ENCODE measurements at places on chromosomes 1 and 21.

GRCh38 chr1:8182034-8182761, 135.7 kb upstream of the SLC45A1 start:
- DNase-seq = no peak

- DNase-seq = peak; percentile 18
Observed at GRCh38 chr21:41926117-41926806, 27.6 kb downstream of the C2CD2 start.

- no peak for DNase-seq
Observed at GRCh38 chr1:196877964-196878363, 9.9 kb upstream of the CFHR4 start.

DNA sequence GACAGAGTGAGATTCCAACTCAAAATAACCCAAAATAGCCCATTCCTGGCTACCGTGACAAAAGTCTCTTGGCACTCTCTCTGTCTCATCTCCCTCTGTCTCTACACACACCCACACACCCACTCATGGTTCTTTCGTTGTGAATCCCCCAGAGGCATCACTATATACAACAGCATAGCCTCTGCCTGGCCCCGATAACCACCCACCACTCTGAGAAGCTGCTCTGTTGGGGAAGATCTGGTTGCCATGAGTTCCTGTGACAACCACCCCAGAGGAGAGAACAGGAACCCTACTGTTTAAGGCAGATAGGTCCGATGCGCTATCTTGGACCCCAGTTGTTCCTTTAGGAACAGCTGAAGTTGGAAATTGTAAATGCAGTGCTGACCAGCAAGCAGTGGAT, 70.4 kb upstream of the LYST start:
- no peak for DNase-seq

- DNase-seq = peak; percentile 33
Observed at GRCh38 chr1:165717918-165718515, 19.7 kb upstream of the ALDH9A1 start.

DNA sequence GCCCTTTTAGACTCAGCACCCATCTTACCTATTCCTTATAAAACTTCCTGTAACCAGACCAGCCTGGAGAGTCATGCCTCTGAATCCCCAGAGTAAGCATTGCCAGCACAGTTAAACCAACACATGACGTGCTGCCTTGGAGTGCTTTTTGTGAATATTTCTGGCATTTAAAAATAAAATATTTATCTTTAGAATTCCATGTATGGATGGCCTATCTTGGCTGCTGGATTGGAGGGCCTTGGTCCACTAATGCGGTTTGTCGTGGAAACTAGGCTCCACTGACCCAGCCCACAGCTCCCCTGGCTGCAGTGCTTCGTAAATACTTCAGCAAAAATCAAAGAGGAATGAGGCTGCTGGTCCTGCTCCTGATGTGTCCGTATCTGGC, 17.5 kb downstream of the MTARC1 start:
- DNase-seq = peak; percentile 34

DNA sequence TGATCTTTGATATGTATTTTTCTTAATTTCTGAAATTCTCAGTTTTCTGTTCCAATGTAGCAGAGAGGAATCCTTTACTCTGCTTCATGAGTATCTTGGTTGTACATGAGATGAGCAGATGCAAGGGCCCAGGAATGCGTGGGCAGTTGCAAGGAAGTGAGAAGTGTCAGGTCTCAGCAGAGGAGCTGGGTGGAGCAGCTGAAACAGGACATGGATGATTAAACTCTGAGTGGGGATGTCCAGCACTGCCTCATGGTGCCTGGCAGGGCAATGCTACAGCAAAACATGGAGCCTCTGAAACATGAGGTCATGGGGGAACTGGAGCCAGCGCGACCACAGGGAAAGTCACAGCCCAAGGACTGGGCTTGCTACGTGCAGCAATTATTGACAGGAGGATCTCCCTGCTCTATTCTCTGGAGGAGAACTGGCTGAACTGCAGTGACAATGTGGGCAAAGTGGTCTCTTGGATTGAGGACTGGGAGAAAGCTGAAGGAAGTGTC, 48.4 kb downstream of the COLGALT2 start:
- DNase-seq = peak; percentile 62

DNA sequence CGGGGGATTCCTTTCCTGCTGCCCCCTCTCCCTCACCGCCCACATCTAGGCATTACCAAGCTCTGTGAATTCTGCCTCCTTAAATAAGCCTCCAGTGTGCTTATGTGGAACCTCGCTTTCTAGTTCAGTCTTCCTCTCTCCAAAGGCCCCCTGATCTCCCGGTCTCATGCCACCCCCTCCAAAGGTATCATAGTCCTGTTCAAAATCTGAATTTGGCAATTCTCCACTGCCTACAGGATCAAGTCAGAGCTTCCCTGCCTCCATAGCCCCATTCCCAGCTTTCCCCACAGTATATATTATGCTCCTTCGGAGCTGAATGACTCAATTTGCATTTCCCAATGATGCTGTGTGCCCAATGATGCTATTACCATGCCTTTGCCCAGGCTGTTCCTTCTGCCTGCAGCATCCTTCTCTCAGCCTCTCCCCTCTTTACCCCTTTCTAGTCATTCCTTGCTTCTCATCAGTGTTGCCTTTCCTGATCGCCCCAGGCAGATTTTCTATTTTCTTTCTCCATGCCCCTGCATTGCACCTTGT, 1.7 kb downstream of the AZIN2 start:
- DNase-seq = no peak

- peak; percentile 45 for DNase-seq
Observed at GRCh38 chr1:111538343-111539025, 35.1 kb upstream of the ADORA3 start.

DNA sequence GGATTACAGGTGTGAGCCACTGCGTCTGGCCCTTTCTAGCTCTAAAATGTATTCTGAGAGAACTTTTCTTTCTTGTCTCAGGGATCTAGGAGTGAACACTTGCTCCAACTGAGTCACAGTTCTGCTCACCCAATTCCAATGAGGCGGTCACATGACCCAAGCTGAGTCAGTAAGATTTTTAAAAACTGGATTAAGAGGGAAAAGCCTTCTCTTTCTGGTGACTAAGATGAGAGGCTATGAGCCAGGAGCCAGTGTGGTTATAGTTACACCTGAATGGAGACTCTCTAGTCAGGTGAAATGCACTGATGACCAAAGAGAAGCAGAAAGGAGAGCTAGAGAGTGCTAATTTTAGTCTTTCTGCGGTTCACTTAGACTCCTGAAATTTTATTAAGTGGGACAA, 9.5 kb upstream of the DEPDC1 start:
- no peak for DNase-seq

- DNase-seq = no peak
Observed at GRCh38 chr1:30039354-30040080, 683.9 kb downstream of the MATN1 start.

GRCh38 chr1:228000416-228000815, 6.4 kb upstream of the WNT3A start:
- DNase-seq = no peak

GRCh38 chr1:230542054-230542453, 100.2 kb upstream of the COG2 start:
- no peak for DNase-seq

GRCh38 chr1:205250699-205251098, 23.0 kb downstream of the TMCC2 start:
- no peak for DNase-seq

- DNase-seq = no peak
Observed at GRCh38 chr1:156865258-156865657, 4.6 kb downstream of the NTRK1 start.

GRCh38 chr21:15001113-15001512, 63.7 kb downstream of the NRIP1 start:
- DNase-seq = no peak

- DNase-seq = no peak
Observed at GRCh38 chr1:67401443-67401842, 28.8 kb downstream of the SERBP1 start.

DNA sequence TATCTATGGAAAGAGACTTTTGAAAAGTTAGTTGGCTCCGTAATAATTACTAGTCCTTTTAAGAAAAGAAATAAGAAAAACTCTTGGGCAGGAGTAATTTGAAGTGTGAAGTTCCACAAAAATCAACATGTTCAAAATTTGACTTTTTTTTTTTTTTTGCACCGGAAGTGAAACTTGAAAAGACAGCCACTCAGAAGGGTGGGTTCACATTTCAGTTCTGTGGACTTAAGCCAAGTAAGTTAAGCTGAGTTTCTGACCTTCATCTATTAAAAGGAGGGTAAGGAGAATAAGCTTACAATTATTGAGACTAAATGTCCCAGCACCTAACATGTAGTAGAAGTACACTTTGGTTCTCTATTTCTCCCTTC, 11.0 kb downstream of the RO60 start:
- no peak for DNase-seq

DNA sequence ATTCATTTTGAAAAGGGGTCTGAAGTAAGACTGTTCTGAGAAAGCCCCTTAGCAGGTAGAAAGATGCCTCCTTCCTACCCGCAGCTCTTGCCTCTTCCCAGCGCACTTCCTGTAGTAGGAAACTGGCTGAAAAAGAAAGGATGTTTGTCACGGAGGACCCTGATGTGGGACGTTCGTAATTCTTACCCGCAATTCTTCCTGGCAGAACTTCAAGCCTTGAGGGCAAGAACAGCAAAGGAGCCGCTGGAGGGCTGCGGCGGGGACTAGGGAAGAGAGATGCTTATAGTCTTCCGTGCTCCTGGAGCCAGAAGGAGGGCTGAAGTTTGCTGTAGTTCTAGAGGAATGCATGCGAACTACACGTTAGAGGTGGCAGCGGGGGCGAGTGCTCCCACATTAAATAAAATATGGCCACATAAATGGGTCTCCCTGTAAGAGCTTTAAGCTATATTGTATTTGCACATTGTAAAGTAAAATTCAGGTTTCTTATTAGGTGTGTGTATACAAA, 6.3 kb downstream of the C1orf53 start:
- no peak for DNase-seq

- no peak for DNase-seq
Observed at GRCh38 chr21:31768710-31769109, 36.8 kb upstream of the SCAF4 start.

- no peak for DNase-seq
Observed at GRCh38 chr1:28578696-28579218, 13.3 kb upstream of the RAB42 start.

DNA sequence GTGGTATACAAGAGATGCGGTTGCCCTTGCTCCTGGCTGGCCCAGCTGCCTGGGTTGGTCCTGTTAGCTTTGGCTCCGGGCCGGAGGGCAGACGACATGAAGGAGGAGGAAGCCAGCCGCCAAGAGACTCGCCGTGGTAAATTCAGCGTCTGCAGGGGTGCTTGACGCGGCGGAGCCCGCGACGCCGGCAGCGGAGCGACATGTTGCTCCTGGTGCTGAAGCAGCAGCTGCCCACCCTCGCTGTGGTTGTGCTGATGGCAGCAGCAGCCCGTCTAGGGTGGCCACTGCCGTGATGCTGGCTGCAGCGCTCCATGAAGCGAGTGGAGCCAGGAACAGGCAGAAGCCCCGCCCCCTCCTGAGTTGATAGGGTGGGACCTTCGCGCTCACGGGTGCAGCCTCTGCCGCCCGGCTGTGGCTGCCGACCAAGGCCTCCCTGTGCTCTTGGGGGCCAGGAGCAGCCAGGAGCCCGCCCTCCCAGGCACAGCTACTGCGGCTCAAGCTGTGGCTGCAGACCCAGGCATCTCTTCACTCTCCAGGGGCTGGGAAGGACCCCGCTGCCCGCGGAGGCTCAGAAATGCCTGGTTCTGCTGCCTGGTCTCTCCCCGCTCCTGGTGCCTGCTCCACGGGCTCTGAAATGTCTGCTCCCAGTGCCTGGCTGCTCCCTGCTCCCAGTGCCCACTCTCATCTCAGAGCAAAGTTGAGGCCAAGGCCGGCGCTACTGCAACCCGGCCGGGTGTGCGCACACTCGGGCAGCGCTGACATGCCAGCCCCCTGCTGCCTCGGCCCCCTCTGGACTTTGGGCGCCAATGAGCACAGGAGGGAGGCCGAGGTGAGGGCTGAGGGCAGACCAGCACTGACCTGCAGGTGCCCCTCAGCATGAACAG, 4.4 kb upstream of the ZNF692 start:
- DNase-seq = no peak

DNA sequence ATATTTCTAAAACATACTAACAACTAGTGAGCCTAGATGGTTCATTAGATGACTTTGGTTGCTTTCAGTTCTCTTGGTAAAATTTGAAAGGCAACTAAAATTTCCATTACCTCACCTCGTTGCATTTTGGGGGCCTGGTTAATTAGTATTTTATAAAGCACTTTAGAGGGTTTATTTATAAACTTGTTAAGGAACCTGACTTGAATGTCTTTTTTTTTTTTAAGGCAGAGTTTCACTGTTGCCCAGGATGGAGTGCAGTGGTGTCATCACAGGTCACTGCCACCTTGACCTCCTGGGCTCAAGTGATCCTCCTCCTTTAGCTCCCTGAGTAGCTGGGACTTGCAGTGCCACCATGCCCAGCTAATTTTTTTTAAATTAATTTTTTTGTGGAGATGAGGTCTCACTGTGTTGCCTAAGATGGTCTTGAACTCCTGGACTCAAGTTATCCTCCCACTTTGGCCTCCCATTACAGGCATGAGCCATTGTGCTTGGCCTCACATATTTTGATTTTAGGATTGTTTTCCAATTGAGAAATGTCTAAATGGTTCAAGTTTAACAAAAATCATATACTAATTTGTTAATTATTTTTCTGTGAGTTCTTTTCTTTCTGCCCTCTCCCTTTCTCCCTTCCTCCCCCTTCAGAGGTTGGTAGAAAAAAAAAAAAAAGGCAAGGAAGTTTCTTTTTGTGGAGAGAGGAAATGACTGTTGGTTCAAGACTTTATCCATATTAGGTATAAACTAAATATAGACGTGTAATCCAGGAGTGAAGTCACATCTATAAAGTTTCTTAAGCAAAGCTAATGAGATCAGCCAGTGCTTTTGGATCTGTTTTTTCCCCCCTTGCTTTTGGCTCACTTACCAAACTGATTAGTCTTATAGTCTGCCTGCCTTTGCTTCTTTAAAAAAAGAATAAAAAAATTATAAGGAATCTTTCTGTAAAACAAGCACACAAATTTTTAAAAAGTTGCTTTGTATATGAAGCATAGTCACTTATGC, 24.7 kb downstream of the CLIC4 start:
- DNase-seq = peak; percentile 92

- no peak for DNase-seq
Observed at GRCh38 chr1:223225061-223225460, 82.0 kb upstream of the TLR5 start.

DNA sequence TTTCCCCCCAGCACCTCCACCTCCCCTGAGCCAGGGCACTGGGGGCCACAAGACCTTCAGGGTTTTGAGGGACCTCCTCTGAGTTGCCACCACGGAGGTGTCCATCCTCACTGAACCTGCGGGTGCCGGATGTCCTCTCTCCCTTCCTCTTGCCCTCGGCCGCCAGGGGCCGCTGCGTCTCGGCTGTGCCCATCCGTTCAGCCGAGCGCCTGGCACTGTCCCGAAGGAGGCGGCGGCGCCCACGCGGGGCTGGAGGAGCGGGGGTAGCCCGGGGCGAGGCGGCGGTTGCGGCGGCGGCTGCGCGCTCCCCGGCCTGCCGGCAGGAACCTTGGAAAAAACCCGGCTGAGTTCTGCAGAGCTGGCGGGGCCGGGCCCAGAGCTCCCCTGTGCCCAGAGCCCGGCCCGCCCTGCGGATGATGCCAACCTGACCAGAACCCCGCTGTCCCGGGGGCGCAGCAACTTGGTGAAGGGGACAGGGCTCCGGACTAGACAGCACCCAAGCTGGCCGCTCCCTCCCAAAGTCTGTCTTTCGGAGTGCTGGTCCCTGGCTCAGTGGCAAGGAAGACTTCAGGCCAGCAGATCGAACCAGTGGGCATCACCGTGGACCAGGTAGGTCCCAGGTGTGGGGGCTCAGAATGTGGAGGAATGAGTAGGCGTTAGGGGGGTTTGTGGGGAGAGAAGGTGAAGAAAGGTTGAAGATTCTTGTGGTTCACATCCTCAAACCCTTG, 3.7 kb upstream of the PPM1J start:
- no peak for DNase-seq
